ENCODE measurements at places on chromosomes 16 and 17.

- peak; percentile 50 for DNase-seq
Observed at GRCh38 chr16:67928561-67929364, 2.9 kb downstream of the CTRL start.

DNA sequence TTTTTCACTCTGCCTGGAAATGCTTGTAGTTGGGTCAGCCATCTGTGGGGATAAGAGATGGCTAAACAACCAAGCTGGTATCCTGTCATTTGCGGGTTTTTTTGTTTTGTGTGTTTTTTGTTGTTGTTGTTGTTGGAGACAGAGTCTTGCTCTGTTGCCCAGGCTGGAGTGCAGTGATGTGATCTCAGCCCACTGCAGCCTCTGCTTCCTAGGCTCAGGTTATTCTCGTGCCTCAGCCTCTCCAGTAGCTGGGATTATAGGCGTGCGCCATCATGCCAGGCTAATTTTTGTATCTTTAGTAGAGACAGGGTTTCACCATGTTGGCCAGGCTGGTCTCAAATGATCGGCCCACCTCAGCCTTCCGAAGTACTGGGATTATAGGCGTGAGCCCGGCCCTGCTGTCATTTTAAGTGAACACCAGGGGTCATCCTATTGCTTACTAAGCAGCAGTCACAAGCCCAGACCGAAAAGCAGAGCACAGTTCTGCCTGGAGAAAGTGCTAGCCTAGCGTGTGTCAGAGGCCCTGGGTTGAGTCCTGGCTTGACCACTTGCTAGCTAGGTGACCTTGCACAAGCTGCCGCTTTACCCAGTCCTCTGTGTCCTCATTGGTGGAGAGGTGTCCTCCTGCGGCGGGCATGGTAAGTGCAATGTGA, 4.6 kb downstream of the SMCR8 start:
- DNase-seq: peak; percentile 51

DNA sequence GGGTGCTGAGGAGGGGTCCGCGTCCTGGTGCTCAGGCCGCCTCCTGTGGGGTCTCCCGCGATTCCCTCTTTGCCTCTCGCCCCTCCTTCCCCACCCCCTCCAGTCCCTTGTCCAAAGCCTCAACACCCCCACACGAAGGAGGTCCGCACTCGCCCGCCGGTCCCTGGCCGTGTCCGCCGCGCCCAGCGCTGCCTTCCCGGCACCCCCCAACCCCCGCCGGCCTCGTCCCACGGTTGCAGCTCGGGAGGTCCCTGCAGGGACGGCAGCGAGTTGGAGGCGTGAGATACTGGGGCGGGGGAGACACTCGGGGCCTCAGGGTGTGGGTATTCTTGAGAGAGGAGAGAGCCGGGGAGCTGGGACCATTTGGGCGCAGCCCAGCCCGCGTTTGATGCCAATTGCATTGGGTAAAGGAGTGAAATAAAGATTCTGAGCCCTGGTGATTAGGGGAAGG, 468 bp downstream of the FLYWCH2 start:
- no peak for DNase-seq

DNA sequence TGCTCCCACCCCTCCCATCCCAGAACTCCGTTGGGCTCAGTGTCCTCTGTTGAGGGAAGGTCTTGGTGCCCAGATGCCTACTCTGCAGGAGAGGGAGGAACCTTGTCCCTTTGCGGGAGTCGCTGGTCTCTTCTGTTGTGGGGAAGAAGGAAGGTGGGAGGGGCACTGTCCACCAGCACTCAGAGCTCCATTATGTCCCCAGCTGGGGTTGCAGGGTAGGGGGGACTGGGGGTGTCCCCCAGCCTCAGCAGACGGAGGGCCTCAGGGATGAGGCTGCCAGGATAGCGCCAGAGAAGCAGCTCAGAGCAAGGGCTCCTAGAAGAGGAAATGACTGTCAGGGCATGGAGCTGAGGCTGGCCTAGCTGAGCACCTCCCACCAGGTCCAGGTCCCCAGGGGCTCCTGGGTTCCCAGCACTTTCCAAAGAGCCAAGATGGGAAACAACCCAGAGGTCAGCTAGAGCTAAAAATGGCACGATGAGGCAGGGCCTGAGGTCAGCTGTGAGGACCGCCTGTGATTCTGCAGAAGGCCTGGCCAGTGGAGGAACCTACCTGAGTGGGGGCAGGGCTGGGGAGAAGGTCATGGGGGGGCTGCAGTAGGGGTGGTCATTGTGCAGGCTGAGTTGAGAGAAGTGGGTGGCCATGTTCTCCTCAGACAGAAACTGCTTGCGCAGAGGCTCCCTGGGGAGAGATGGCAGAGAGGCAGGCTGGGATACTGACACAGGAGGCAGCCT, 893 bp downstream of the HCFC1R1 start:
- DNase-seq: peak; percentile 72

- DNase-seq: no peak
Observed at GRCh38 chr17:12789075-12789480, 220 bp upstream of the ARHGAP44 start.

DNA sequence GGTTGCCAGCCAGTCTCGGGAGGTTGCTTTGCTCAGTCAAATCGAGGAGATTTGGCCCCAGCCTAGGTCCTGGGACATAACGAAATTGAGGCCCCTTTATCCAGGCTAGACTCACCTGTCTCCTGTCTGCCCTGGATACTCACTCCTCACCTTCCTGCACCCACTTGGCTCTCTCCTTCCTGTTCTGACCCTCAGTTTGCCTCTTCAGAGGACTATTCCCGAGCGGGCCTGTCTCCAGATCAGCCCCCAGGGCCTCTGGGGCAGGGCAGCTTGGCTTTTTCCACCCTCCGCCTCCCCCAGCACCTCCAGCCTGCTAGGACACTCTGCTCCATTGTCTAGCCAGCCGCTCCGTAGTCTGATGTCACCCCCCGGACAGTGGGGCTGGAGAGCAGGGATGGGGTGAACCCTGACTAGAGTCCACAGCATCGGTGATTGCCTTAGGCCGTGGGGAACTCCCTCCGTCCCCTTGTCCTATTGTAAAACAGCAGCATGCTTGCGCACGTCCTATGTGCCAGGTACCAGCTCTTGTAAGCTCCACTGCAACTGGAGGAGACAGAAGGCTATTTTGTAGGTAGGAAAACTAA, 8.8 kb downstream of the WFIKKN2 start:
- no peak for DNase-seq

DNA sequence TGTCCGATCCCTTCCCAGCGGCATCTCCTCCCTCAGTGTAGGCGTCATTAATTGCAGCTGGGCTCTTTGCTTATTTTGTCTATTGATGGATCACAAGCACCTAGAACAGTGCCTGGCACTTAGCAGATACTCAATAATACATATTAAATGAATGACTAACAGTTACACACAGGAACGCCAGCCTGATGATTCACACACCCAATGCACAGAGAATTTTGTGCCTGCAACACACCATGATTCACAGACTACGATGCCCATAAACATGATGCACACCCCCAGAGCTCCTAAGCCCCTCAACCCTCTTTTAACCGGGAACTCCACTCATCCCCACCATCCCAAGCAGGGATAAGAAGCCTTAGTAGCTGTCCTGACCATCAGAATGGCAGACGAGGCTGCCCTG, 66.6 kb upstream of the TMEM97 start:
- DNase-seq: peak; percentile 59

GRCh38 chr17:17853811-17854447, 17.1 kb upstream of the SREBF1 start:
- no peak for DNase-seq

DNA sequence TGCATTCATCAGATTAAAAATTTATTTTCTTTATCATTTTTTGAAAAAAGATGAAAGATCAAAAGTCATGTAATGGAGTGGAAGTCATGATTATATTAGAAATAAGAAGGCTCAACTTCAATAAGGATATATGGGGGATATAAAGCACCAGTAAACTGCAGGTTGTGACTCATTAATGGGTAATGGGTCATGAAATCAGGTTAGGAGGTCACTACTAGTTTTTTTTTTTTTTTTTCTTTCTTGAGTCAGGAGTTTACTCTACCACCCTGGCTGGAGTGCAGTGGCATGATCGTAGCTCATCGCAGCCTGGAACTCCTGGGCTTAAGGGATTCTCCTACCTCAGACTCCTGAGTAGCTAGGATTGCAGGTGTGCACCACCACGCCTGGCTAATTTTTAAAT, 14.3 kb downstream of the EFCAB13 start:
- DNase-seq: no peak

GRCh38 chr17:79010304-79010646, 711 bp upstream of the CANT1 start:
- no peak for DNase-seq

- DNase-seq: no peak
Observed at GRCh38 chr17:9936095-9936494, 31.0 kb upstream of the RCVRN start.
